ENCODE measurements at places on chromosomes 1 and 21.

DNA sequence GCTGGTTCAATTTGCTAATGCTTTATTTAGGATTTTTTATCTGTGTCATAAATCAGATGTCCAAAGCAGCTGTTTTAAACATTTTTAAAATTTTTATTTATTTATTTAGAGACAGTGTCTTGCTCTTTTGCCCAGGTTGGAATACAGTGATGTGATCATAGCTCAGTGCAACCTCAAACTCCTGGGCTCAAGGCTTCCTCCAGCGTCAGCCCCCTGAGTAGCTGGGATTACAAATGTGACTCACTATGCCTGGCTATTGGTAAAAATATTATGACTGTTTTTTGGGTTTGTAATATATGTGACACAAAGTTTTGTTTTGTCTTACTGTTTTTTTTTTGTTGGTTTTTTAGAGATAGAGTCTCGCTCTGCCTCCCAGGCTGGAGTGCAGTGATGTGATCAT, 11.8 kb downstream of the ZBED6 start:
- DNase-seq: no peak

GRCh38 chr1:167837326-167837725, 76.6 kb downstream of the ADCY10 start:
- no peak for DNase-seq

GRCh38 chr1:31689854-31690253, 14.0 kb downstream of the COL16A1 start:
- no peak for DNase-seq

DNA sequence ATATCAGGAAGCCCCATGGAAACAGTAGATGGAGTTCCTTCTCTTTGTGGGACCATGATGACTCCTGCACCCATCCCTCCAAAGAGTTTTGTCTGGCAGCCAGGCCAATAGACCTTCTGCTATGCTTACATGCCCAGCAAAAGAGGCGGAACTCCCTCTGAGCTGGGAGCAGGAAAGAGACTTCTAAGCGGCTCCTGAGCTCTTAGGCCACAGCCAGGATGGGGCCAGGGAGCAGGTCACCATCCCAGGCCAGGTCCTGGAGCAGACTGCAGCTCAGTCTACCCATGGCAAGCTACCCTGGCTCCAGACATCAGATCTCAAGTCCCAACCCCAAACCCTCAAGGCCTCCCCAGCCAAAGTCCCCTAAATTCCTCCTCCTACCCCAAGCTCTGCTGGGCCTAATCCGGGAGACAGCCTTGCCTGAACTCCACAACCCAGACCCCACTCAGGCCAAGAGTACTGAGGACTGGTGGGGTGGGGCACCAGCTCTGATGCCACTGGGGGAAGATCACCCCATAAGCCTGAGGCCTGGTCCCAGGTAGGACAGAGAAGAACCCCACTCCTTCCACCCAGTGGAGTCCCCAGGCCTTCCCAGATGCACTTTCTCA, 387.9 kb downstream of the MATN1 start:
- DNase-seq: no peak

- no peak for DNase-seq
Measured at GRCh38 chr1:173405281-173405680, 71.9 kb upstream of the PRDX6 start.

DNA sequence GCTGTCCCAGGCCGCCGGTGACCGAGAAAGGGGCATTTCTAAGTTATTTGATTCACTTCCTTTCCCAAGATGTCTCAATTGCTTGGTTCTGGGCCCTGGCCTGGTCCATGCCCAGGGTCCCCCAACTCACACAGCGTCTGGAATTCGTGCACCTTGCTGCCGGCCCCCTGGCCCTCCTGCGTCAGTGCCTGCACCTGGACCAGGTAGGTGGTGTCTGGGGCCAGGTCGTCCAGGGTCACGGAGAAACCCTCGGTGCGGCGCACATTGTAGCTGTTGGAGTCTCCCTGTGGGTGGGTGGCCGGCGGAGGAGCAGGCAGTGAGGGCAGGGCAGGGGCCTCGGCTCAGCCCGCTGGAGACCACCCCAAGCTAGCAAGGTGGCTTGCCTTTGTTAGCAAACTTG, 21.0 kb downstream of the EPHA2 start:
- DNase-seq: no peak

DNA sequence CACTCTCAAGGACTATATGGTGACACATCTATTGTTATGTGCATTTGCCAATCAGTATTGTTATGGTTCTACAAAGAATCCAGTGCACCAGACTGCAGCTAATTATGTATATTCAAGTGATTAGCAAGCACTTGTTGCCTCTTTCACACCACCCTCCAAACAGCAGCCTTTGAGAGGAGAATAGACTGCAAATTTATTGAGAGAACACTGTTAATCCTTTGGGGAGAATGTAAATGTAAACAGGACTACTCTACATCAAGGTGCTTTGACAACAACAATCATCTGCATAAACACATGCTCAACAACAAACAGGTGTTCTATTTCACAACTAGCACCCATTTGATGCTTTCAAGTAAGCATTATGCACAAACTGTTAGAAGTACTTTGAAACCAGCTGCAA, 117.4 kb downstream of the AKT3 start:
- no peak for DNase-seq

DNA sequence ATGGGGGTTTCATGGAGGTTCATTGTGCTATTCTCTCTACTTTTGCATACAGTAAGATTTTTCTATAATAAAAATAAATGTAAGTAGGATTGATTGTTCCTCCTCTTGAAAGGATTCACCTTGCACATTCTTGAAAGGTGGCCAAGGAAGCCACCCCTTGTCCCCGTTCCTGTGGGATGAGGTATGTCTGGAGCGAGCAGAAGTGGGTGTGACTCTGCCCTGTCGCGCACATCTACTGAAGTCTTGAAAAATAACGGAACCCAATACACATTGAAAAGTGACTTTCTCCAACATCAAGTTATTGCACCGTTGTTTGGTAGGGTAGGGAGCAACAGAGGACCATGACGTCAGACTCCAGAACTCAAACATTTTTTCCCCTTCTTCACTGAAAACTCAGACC, 46.8 kb upstream of the USP1 start:
- no peak for DNase-seq

DNA sequence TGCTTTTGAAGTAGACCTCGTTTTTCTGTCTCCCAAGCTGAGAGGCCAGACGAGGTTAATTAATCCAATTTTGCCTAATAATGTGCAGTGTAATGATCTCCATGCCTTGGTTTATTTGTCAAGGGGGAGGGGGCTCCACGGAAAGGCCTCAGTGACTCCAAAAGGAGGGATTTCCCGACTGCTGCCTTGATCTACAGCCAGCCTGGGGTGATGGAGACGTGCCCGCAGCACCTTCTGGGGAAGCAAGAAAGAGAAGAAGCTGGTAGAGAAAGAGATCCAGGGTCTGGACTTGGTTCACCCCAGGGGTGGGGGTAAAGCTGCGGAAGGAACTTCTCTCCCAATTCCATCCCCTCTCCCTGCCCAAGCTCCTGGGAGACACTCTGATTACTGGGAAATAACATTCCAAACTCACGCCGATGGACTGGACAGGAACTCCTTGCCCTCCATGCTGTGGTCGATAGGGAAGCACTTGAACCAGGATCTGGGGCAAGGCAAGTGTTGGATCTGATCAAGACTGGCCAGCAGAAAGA, 44.1 kb upstream of the SIM2 start:
- DNase-seq: no peak

GRCh38 chr1:188715566-188715965, 1762.1 kb downstream of the BRINP3 start:
- no peak for DNase-seq

DNA sequence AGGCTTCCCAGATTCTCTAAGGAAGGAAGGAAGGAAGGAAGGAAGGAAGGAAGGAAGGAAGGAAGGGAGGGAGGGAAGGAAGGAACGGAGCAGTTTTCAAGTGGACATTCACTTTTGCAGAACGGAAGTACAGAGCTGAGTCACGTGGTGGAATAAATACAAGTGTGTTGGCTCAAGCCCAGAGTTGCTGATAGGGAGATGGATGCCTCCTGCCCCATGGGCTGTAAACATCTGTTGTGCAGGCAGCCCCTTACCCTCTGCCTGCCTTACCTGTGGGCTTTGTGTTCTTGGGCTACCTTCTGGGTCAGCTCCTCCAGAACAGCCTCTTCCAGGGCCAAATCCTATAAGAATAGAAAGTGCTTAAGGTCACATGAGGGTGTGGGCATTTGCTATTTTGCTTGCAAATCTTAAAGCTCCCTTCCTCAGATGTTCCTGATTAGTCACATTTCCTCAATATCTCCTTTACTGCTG, 121.7 kb downstream of the SMYD2 start:
- DNase-seq: no peak

Measured in T-helper 1 cell (primary cell).